WERI-Rb-1 (cell line): ENCODE measurements at places on chromosomes 11 and 22.

DNA sequence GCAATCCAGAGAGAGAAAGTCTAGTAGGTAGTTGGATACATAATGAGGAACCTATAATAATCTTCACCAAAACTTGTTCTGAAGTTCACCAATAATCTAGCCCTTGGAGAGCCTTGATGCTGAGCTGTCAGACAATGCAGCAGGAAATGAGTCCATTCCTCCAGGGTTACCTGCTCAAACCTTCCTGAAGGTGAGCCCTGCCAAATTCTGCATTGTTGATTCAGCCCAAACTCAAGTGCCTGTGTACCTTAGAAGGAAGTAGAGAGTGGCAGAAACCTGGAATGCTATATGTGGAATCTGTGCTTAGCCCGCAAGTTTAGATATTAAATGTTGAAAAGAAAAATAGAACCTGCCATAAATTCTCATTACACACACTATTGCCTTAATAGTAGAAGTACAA is 77.4 kb upstream of the SPON1 start:
- DNase-seq: no peak

GRCh38 chr22:36660510-36660840 is 43.1 kb downstream of the CACNG2 start:
- DNase-seq: no peak

- no peak for DNase-seq
Measured at GRCh38 chr22:33381531-33382406, 323.6 kb upstream of the SYN3 start.

- no peak for DNase-seq
Measured at GRCh38 chr11:33898957-33899356, 7.1 kb upstream of the LMO2 start.

- peak; percentile 28 for DNase-seq
Measured at GRCh38 chr22:30863081-30863833, 105.3 kb downstream of the MORC2 start.

DNA sequence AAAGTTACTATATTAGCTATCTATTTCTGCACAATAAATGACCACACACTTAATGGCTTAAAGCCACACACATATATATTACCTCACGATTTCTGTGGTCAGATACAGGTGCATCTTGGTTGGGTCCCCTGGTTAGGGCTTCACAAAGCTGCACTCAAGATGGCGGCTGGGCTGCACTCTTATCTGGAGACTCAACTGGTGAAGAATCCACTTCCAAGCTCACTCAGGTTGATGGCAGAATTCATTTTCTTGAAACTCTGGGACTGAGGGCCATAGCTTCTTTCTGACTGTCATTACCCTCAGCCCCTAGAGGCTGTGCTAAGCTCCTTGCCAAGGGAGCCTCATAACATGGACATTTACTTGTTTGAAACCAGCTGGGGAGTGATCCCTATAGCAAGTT is 5.1 kb upstream of the MS4A10 start:
- DNase-seq: no peak

DNA sequence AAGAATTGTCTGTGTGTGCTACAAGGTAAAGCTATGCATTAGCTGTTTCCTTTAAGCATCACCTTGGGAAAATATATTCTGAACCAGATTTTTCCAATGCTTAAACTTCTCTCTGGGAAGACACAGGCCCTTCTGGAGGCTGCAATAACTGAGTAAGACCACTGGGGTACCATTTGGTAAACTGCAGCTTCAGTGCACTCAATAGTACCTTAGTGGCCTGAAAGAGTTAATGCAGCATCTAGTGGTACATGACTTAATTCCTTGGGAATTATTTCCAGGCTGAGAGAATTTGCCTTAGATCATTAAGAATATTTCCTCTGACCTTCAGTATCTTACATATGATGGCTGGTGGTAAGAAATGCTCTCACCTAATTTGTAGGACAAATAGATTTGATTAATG is 727.4 kb downstream of the DLG2 start:
- DNase-seq: no peak

GRCh38 chr11:79092791-79093353 is 348.0 kb downstream of the TENM4 start:
- no peak for DNase-seq

DNA sequence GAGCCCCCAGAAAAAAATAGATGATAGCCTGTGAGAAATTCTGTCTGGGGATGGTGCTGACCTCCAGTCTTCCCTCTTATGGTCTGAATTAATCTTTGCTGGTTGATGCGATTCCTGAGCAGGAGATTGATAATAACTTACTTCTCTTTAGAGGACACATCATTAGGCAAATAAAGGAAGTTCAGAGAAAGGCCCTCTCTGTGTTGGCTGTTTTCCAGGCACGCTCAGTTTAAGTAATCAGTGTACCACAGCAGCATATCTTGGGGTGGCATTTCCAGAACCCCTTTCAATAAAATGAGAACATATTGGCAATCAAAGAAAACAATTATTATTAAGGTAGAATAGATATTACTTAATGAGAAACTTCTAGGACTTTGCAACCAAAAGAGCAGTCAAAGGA is 1129.3 kb upstream of the RAG2 start:
- no peak for DNase-seq

DNA sequence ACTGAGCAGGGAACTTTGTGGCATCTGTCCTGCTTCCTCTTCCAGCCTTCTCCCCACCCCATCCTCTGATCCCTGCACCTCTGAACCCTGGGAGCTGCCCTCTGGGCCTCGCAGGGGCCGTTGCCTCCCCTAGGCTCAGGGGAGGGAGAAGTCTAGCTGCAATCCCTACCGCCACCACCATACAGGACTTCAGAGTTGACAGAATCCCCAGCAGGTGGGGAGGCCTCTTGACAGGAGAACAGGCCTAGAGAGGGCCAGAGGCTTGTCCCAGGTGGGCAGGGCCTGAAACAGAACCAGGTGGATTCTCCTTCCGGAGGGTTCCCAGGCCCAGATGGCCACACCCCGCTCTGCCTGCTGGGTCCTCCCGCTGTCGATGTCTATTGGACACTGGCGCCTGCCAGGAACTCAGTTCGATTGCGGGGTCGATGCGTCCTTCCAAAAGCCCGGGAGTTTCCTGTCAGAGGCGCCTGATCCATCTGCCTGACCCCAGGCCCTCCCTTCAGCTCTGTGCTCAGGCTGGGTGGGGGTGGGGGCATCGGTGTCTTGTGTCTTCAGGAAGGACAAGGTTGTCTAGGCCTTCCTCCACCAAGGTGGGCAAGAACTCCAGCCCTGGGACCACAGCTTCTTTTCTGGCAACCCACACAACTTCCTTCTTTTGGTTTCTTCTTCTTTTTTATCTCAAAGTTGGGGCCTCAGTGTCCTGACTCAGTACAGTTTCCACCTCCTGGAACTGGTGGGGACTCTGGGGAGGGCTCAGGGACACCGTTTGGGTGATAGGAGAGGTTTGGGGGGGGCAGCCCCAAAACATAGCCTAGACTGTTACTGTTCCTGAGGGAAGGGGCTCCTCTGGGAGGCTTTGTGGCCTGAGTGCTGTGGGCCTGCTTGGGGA is 6.4 kb downstream of the STARD10 start:
- peak; percentile 89 for DNase-seq

- no peak for DNase-seq
Measured at GRCh38 chr11:2036863-2037486, 39.3 kb upstream of the H19 start.

- DNase-seq: no peak
Measured at GRCh38 chr22:49207008-49208003, 620.4 kb downstream of the BRD1 start.

GRCh38 chr11:3916962-3917361 is 61.5 kb downstream of the STIM1 start:
- no peak for DNase-seq

GRCh38 chr11:35566885-35567284 is 41.5 kb upstream of the PAMR1 start:
- DNase-seq: no peak
